ENCODE measurements at places on chromosomes 4 and X. TPM values are rescaled to one million over a fixed set of nuclear protein-coding genes. Genes with fewer than 3 reads are reported as not detected.

DNA sequence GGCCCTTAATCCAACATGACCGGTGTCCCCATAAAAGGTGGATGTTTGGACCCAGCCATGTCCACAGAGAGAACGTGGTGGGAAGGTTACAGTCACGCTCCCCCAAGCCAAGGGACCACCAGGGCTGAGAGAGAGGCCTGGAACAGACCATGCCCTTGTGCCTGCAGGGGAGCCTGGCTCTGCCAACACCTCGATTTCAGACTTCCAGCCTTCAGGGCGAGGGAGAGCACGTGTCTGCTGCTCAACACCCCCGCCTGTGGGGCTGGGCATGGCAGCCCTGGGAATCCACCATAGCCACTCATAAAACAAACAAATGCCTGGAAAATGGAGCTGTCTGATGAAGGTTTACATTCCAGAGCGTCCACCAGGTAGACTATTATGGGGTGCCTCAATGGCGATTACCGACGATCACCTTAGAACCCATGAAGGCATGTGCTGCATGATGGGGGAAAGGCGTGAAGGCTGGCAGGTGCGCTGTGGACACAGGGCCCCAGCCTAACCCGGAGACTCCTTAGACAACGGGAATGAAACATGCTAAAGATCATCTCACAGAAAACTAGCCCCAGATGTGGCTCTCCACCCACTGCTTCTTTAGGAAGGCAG is 42.3 kb upstream of the HMX1 start:
- DNase-seq = no peak

- DNase-seq = no peak
Observed at GRCh38 chr4:23413631-23414030, 476.2 kb downstream of the PPARGC1A start.

DNA sequence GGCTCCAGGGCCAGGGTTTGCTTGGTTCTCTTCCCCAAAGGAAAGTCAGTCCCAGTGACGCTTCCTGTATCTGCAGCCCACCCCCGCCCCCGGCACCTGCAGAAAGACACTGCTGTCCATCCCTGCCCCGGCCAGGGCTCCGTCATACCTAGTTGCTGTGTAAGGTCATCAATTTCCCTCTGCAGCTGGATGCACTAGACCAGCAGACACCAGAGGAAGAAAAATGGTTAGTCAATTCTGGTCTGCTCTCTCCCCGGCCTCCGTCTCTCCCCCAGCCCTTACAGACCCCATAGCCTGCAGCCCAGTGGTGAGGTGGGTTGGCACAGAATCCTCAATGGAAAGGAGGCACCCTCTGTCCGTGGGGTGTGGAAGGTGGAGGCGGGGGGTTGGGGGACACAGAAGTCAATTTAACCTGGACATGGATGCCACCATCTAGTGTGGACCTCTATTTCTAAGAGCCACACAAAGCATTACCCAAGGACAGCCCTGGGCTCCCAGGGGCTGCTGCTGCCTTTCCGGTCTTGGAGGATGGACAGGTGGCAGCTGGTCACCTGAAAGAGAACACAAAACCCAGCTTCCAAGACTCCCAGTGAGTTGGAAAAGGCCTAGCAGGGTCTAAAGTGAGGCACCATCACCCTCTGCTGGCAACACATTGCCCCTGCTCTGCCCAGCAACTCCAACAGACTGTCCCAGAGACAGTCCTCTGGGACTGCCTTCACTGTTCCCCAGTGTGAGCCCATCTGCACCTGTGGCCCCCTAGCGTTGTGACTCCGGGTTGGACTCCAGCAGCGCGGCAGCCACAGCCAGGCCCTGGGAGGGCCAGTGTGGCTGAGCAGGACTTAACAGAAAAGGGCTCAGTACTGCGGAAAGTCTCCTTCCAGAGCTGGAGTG is 40.2 kb upstream of the NHSL2 start:
- no peak for DNase-seq

DNA sequence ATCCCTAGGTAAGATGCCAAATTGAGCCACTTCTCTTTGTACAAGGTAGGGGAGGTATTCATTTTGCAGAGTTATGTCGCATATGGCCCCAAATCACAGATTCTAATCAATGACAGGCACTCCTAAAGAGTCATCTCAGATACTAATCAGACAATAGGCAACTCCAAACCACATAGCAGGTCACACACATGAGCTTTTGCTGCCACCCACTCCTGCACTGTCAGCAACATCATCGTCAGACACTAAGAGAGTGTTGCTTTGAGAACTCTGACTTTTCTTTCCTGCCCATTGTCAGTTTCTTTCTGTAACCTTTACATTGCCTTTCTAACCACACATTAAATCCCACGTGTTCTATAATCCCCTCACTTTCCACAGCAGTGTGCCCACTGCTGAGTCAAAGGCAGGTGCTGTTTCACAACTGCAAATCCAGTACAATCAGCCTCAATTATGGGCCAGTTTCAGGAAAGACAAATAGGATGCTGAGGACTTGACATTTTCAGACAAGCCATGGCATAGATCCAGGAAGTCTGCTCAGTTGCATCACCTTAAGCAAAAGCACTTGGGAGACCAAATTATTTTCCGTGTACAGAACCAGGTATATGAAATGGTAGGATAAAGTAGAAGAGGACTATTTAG is 23.5 kb downstream of the TMEM31 start:
- no peak for DNase-seq

- DNase-seq = no peak
Observed at GRCh38 chr4:74375824-74376426, 11.0 kb downstream of the EREG start.

DNA sequence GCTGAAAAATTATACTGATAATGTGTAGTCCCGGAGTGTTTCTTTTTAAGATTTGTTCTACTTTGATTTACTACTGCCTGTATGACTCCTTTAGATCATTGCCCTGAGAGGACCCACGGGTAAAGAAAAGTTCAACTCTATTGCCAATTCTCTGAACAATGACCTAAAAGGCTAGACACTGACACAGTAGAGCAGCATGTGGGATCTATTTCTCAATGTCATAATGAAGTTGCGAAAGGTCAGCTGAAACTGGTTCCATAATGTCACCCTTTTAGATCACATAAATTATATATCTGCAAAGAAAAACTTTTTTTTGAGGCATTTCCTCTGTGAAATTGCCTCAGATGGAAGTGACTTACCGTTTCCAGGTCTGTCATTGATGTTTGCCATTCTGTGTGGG is 67.4 kb downstream of the GLRB start:
- DNase-seq = no peak

The TBC1D9 gene
- 14.6 TPM for total RNA-seq

DNA sequence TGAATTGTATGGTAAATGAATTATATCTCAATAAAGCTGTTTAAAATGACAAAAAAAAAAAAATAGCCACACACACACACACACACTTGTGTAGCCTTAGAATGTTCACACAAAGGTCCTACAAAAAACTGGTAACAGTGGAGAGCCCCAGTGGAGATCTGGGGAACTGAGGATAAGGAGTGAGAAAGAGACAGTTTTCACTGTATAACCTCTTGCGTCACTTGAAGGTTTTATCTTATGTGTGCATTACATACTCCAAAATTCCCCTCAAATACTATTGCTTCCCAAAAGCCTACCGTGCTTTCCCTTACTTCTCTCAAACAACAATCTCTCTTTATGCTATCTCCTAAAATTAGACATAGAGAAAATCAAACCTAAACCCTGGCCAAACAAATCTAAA is 67.8 kb downstream of the SMC1A start:
- DNase-seq = no peak

The ZMAT1 gene
- total RNA-seq = 6.5 TPM

The TEX13C gene
- not detected for total RNA-seq

DNA sequence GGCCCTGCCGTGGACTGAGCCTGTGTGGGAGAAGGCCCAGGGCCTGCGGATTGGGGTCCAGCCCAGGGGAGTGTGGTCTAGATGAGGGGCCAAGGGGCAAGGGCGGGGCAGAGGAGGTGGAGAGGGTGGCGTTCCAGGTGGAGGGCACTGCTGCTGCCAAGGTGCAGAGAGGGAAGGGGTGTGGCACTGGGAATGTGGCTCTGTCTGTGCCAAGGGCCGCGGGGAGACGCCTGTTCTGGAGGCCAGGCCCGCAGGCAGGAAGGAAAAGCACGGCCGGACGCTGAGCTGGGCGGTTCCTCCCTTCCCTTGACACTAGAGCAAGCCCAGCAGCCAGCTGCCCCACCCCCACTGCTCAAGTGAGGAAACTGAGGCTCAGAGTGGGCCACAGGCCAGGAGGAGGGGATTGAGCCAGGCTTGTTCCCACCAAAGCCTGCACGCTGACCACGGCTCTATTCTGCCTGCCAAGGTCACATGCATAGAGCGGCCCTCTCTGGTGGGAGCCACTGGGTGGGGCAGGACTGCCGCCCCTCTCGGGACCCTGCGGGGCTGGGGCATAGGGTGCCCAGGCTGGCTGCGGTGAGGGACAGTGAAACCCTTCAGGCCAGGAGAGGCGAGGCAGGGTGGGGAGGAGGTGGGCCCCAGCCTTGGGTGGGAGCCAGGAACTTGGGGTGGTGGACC is 13.0 kb downstream of the SH3BP2 start:
- peak; percentile 71 for DNase-seq
